Chondrocyte (in vitro differentiated cells): ENCODE measurements at places on chromosomes 6 and 20. TPM values are rescaled to one million over a fixed set of nuclear protein-coding genes. Genes with fewer than 3 reads are reported as not detected.

- DNase-seq, result no peak
- peaks cover 13% of the 10 kb centered on the region for H3K4me1 ChIP-seq
- H3K36me3 ChIP-seq, result peaks cover 12% of the 10 kb centered on the region
- no peak overlapping the region for H3K4me3 ChIP-seq
Measured at GRCh38 chr6:118502169-118502568, 45.9 kb upstream of the PLN start.

DNA sequence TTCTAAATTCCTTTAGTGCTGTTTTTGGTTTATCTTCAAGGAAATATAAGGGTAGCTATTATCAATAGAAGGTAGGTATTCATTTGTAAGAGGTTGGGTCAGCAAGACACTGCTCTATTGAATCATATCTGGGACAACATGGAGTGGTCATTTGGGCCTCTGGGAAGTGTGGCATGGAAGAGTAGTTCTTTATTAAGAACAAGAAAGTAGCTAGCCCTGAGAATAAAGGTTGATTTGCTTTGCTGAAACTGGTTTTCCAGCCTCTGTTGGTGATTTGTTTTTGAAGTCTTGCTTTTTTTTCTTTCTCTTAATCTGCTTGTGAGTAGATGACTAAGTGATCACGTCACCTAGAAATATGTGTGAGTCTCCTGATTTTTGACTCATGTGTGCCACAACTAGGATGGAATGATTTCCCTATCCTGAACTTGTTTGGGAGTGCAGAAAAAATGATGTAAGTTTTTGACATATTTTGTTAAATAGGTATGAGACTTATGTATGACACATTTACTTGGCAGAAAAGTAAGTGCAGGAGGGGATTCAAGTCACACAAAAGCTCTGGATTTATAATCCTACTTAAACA, 381.8 kb downstream of the CENPW start:
- DNase-seq, result no peak
- H3K27ac ChIP-seq, result peak overlapping the region; percentile 84
- H3K36me3 ChIP-seq, result no peaks in the 10 kb centered on the region
- peaks cover 14% of the 10 kb centered on the region for H3K4me1 ChIP-seq
- H3K4me3 ChIP-seq, result no peak overlapping the region

- no peak overlapping the region for H3K27ac ChIP-seq
- DNase-seq, result no peak
- peak overlapping the region; percentile 72 for H3K4me3 ChIP-seq
- H3K27me3 ChIP-seq, result peaks cover 11% of the 10 kb centered on the region
- peaks cover 27% of the 10 kb centered on the region for H3K4me1 ChIP-seq
Measured at GRCh38 chr6:135182071-135183001, 1.2 kb downstream of the MYB start.

- no peak for DNase-seq
- peaks cover 3% of the 10 kb centered on the region for H3K27me3 ChIP-seq
- no peak overlapping the region for H3K4me3 ChIP-seq
- H3K4me1 ChIP-seq, result peaks cover 17% of the 10 kb centered on the region
- H3K36me3 ChIP-seq, result peaks cover under 1% of the 10 kb centered on the region
Measured at GRCh38 chr6:77425671-77426070, 37.6 kb downstream of the HTR1B start.

DNA sequence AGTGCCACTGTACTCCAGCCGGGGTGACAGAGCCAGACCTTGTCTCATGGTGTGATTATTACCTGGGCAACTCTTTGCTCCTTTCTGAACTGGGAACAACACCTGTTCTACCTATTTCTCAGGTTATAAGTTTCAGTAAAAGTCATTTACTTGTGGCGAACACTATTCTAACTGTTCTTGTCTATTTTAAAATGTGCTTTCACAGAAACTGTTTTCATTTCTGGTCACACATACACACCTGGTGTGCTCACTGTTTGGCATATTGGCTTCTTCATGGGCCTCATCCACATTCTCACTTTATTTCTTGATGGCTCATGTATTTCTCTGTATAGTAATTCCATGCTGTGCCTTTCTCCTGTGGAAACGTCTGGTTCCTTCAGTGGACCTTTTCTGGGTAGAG, 30.5 kb upstream of the XRN2 start:
- H3K27ac ChIP-seq, result no peak overlapping the region
- DNase-seq, result no peak
- peaks cover 4% of the 10 kb centered on the region for H3K4me1 ChIP-seq
- H3K27me3 ChIP-seq, result peaks cover 6% of the 10 kb centered on the region

- peaks cover 5% of the 10 kb centered on the region for H3K4me1 ChIP-seq
- no peak overlapping the region for H3K27ac ChIP-seq
- H3K4me3 ChIP-seq, result no peak overlapping the region
- H3K27me3 ChIP-seq, result no peaks in the 10 kb centered on the region
Measured at GRCh38 chr6:157645201-157645795, 177.7 kb upstream of the SNX9 start.

- peak overlapping the region; percentile 72 for H3K27ac ChIP-seq
- no peak overlapping the region for H3K4me3 ChIP-seq
- H3K27me3 ChIP-seq, result no peaks in the 10 kb centered on the region
- peaks cover 8% of the 10 kb centered on the region for H3K4me1 ChIP-seq
Measured at GRCh38 chr6:45462190-45463134, 84.7 kb upstream of the SUPT3H start.

- H3K36me3 ChIP-seq, result no peaks in the 10 kb centered on the region
- H3K4me1 ChIP-seq, result peaks cover 9% of the 10 kb centered on the region
- no peak overlapping the region for H3K27ac ChIP-seq
- no peak for DNase-seq
Measured at GRCh38 chr20:50065325-50065615, 47.7 kb downstream of the UBE2V1 start.

DNA sequence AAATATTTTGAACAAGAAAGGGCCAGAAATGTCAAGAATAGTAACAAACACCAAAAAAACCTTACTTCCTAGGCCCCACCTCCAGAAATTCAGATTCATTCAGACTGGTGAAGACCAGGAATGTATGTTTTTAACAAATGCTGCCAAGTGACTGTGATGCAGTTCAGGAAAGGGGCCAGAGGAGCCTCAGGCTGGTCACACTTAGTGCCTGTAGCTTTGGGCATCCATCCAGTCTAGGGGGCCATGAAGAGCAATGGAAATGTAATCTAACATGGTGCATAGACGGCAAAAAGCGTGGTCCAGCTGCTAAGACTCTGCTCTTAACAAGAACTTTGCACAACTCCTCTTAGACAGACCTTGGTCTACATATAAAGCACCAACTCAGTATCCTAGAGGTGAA, 7.1 kb downstream of the GJA1 start:
- peak overlapping the region; percentile 66 for H3K27ac ChIP-seq
- H3K4me1 ChIP-seq, result peaks cover 79% of the 10 kb centered on the region
- H3K27me3 ChIP-seq, result no peaks in the 10 kb centered on the region
- peaks cover 22% of the 10 kb centered on the region for H3K36me3 ChIP-seq
- DNase-seq, result no peak
- H3K4me3 ChIP-seq, result peak overlapping the region; percentile 6

DNA sequence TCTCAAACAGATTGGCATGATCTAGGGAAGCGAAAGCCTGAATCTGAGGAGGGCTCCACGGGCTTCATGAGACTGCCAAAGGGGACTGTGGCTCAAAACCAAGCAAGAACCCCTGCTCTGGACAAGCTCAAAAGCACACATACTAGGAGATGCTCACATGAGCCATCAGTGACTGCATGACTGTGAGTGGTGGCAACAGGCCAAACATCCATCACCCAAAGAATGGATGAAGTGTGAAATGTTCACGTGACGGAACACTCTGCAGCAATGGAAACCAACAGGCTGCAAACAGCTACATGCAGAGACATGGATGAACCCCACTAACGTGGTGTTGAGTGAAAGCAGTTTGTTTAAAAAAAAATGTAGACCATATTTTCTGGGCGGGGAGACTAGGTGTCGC, 136.3 kb downstream of the PREX1 start:
- no peak overlapping the region for H3K4me3 ChIP-seq
- DNase-seq, result peak; percentile 15
- H3K36me3 ChIP-seq, result peaks cover 2% of the 10 kb centered on the region

The THBD gene
- 8.0 to 38.2 TPM (median 37.5 TPM) in 3 replicates for total RNA-seq

The DEFB132 gene
- not detected in 3 replicates for total RNA-seq

The RAB23 gene
- 69.7 to 79.4 TPM (median 78.4 TPM) in 3 replicates for total RNA-seq
